ENCODE measurements at places on chromosomes 1 and 21.
A peak's percentile ranks its signal among the peaks of the same experiment; 100 is the strongest.

- DNase-seq: no peak
Measured at GRCh38 chr1:87829360-87829759, 500.7 kb downstream of the LMO4 start.

- DNase-seq: no peak
Measured at GRCh38 chr1:83098131-83098530, 900.8 kb downstream of the TTLL7 start.

DNA sequence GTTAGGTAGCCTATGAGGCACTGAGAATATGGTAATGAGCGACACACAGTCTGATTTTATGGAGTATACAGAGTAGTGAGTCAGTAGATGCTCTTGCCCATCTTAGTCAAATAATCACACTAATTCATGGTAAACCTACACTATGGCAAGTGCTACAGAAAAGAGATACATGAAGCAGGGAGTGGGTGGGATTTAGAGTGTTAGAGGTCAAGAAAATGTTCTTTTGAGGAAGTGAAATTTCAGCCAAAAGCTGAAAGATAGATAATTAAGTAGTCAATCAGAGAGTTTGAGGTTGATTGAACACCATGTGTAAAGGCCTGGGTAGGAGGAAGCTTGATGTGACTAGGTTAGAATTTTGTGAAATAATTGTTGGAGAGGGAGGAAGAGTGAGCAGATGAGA is 14.7 kb downstream of the MDM4 start:
- no peak for DNase-seq

- peak; percentile 67 for DNase-seq
Measured at GRCh38 chr21:36976882-36977651, 10.6 kb upstream of the HLCS start.

Measured in H7 (cell line).